ENCODE measurements at places on chromosomes 11 and 22. TPM values are rescaled to one million over a fixed set of nuclear protein-coding genes. Genes with fewer than 3 reads are reported as not detected.

Gene SLC16A8
- total RNA-seq = not detected

Gene GPR152
- not detected for total RNA-seq

Gene API5
- 74.3 TPM for total RNA-seq

Gene NPTXR
- 0.46 TPM for total RNA-seq

Gene SYT8
- 0.75 TPM for total RNA-seq

Gene NAALAD2
- total RNA-seq = 0.15 TPM

Gene OLFML1
- 2.6 TPM for total RNA-seq

Gene NOX4
- 0.46 TPM for total RNA-seq

Gene UEVLD
- 36.3 TPM for total RNA-seq

Gene TMPRSS13
- total RNA-seq = 0.46 TPM

All from left colon (tissue), 2 donors.